GM04504 (cell line): ENCODE measurements at places on chromosomes 2 and 18.

GRCh38 chr18:34050661-34051060 lies 174.1 kb downstream of the NOL4 start:
- DNase-seq: no peak

- DNase-seq: no peak
Measured at GRCh38 chr2:215856080-215856479, 157.3 kb downstream of the MREG start.

DNA sequence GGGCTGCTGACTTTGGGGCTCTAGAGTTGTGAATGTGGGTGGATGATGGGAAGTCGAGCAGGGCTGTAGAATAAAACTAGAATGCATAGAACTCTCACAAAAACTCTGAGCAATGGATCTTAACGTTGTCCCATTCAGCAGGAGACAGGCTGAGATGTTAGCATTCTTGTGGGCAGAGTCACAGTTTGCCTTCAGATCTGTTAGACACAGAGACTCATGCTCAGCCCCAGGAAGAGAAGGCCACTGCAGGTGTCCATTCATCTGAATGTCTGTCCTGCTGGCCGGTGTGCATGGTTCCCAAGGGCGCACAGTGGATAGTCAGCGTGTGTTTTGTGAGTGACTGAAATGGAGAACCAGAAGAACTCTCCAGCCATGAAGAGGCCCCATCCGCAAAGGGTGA lies 111.3 kb downstream of the TSN start:
- no peak for DNase-seq

- no peak for DNase-seq
Measured at GRCh38 chr2:165499131-165499530, 29.6 kb downstream of the CSRNP3 start.

DNA sequence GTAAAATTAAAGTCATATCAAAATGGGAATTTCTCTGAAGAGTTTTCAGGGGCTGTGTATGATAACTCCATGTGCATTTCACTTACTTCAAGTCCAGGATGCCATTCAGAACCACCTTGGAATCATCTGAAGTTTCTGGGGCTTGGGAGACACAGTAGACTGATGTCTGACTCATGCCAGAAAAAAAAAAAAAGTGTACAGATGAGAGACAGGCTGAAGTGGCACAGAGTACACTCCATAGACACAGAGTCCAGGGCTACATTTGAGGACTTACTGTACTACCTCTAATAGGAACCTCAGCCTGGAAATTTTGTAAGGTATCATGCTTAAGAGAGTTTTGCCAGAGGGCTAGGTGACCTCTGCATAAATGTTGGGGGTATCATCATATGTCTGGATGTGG lies 92.0 kb downstream of the SS18 start:
- DNase-seq: no peak

DNA sequence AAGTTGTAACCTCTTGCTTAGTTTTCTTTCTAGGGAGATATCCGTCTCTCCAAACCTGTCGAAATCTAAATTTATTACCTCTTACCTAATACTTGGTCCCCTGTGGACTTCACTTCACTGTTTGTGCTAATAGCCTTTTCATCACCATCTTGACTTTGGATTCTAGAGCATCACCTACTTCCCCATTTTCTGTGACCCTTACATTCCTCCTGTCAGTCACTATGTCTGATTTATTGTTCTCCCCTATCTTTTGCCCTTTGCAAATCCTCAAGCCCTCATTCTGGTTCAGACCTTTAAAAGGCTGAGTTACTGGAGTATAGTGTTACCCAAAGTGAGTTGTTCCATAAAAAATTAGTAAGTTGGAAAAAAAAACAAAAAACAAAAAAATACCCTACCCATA lies 7.5 kb downstream of the MYO1B start:
- DNase-seq: no peak

DNA sequence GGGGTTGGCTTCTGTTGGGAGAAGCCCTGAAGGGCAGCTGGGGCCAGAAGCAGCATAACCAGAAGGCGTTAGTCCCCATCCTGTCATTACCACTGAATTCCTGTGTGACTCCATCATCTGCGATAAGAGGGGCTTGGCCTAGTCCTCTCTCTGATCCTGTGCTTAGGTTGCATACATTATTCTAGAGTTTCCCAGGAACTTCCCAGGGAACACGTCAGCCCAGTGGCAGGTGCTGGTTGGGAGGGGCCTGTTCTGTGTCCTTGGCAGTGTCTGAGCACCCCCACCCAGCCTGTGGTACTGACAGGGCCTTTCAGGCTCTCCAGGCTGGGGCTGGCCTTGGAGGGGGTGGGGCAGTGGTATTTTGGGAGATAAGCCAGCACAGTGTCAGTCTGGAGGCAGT lies 4.5 kb upstream of the TOGARAM2 start:
- DNase-seq: no peak

GRCh38 chr2:75465317-75465984 lies 95.3 kb downstream of the EVA1A start:
- DNase-seq: peak; percentile 14

GRCh38 chr18:4453567-4453873 lies 1.6 kb downstream of the DLGAP1 start:
- DNase-seq: no peak
